ENCODE measurements at places on chromosomes 7 and 10.
A peak's percentile ranks its signal among the peaks of the same experiment; 100 is the strongest.

GRCh38 chr10:132961787-132962622 is 19.6 kb upstream of the CFAP46 start:
- DNase-seq, result peak; percentile 66

- DNase-seq, result peak; percentile 2
Measured at GRCh38 chr10:106436123-106436715, 728.3 kb downstream of the SORCS1 start.

DNA sequence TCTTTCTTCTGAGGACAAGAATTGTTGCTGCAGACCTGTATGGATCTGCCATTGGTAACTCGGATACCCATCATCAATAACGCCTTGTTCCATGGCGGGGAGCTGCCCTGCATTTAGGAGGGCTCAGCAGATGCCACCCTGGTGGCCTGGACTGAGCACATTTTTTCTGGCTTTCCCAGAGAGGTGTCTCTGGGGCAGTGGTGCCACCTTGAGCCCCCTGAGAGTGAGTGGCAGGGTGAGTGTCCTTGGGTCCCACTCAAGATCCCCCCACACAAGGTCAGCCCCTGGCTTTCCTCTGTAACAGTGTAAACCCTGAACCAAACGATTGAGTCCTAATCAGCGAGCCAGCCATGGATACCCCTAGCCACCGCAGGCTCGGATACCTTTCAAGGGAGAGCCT is 258.6 kb downstream of the GLRX3 start:
- no peak for DNase-seq

GRCh38 chr10:24893127-24893526 is 59.3 kb downstream of the PRTFDC1 start:
- peak; percentile 46 for DNase-seq

- DNase-seq, result peak; percentile 90
Measured at GRCh38 chr10:121942749-121943416, 15.1 kb upstream of the ATE1 start.

DNA sequence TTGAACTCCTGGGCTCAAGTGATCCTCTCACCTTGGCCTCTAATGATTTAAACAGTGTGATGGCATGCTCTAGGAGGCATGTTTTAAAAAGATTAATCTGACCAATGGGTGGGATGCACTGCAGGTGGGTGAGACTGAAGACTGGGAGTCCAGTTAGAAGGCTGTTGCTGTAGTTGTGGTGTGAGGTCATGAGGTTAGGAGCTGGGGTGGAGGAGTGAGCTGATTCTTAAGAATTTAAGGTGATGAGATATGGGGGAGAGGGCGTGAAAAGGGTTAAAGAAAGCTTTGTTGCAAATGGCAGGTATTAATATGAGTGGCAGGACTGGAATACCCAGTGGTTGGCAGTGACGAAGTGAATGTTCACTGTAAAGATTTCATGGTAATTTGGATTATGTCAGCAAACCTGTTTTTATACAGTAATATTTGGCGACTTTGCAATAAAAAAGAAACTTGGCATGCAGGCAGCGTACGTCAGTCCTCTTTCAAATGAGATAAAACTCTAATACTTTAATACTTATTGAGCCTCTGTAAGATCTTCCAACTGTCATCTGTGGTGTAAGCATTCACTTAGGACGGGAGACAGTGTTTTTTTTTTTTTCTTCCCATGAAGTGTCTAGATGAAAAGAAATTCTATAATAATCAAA is 72.8 kb upstream of the MTPN start:
- DNase-seq, result no peak

DNA sequence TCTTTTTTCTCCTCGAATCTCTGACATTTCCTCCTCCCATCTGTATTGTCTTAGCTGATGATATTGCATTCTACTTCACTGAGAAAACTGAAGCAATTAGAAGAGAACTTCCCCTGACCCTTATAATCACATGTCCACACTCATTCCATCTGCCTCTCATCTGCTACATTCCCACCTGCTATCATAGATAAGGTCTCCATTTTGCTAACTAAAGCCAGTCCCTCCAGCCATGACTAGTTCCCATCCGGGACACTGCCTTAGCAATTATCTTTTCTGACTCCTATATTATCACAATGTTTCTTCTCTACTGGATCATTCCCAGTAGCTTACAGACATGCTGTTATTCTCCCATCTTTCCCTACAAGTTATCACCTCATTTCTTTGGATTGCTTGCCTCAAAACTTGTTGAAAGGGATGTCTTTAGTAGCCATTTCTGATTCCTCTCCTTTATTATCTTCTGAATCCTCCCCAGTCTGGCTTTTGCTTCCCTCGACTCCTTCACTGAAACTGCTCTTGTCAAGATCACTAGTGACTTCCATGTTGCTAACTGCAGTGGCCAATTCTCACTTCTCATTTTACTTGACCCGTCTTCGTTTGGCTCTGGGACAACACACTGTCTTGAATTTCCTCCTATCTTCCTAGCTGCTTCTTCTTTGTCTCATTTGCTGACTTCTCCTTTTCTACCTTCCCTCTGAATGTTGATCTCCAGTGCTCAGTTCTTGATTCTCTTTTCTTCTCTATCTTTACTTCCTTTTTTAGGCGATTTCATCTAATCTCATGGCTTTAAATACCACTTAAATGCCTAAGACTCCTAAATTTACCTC is 35.9 kb downstream of the FZD1 start:
- no peak for DNase-seq

DNA sequence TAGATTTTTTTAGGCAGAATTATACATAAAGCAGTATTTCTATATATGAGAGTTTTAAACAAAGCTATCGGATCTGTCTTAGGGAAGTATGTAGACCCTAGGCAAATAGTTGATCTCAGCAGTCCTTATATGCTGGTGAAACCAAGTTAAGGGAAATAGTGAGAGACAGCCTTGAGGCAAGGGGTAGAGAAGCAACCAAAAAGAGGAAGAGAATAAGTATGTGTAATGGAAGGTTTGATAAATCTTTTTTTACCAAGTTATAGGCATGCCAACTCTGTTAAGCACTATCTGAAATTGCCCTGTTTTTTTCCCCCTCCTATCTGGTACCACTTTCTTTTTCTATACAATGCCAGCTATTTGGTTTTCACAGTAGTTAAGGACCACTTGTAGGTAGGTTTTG is 19.9 kb downstream of the SPAG6 start:
- no peak for DNase-seq

DNA sequence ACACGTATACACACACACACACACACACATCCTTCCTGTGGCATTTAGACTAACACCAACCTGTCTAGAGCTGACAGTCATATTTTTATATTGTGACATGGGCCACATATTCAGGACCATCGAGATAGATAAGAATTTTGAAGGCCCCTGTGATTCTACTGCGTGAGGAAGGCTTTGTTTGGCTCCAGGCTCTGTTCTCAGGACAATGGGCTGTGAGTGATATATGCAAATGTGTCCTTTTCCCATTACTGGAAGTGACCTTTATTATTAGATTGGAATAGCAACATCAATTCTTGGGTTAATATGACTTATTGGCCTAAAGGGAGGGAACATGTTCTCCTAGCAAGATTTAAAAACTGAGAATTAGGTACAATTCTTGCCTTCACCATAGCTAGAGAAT is 156.1 kb downstream of the SPAG6 start:
- no peak for DNase-seq

GRCh38 chr7:101998029-101998905 is 180.8 kb downstream of the CUX1 start:
- no peak for DNase-seq

DNA sequence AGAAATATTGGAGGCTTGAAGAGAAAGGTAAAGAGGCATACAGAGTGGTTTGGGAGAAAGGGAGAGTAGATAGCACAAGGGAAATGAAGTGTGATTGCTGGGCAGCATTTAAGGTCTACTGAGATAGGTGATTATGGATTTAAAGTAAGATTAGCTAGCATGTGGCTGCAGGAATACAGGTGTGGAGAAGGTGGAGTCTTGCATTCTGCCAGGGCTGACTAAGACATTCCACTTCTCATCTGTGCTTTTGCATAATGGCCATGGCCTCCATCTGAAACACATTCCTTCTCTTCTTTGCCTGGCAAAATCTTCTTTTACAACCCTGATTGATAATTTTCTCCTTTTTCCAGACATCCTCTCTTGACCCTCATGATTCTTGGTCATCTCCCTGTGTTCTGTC is 31.6 kb upstream of the PCGF5 start:
- no peak for DNase-seq

- DNase-seq, result no peak
Measured at GRCh38 chr7:15407910-15408309, 153.9 kb downstream of the AGMO start.

DNA sequence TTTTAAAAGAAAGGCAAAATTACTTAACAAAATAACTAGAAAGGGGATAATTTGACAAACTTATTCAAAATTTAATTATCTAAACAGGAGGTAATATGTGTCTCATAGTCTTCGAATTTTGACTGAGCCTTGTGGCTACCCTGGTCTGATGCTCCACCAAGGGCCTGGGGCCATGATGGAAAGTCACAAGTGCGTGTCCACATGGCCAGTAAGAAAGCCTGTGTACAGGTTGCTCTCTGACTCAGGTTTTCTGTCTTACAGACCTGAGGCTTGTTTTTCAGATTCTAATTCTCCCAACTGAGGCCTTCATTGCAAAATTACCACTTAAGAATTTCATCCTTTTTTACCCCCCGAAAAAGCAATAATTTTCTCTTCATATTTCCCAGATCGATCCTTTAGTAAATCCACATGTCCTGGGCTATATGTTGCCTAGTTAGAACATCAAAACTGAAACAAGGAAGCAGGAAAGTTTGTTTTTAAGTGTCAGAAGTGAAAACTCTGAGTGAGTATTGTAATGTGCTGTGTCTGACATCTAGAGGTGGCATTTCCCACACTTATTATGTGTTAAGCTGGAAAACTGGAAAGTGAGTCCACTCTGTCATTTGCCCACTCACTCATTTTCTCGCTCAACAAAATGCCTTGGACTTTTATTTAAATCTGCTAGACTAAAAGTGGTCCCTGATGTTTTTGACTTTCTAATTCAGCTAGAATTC is 10.0 kb downstream of the CYP3A43 start:
- peak; percentile 8 for DNase-seq

- DNase-seq, result no peak
Measured at GRCh38 chr7:82840061-82840460, 322.6 kb downstream of the PCLO start.

Data from AG10803 (cell line).